Astrocyte (in vitro differentiated cells and primary cell): ENCODE measurements at places on chromosomes 13 and 19.

DNA sequence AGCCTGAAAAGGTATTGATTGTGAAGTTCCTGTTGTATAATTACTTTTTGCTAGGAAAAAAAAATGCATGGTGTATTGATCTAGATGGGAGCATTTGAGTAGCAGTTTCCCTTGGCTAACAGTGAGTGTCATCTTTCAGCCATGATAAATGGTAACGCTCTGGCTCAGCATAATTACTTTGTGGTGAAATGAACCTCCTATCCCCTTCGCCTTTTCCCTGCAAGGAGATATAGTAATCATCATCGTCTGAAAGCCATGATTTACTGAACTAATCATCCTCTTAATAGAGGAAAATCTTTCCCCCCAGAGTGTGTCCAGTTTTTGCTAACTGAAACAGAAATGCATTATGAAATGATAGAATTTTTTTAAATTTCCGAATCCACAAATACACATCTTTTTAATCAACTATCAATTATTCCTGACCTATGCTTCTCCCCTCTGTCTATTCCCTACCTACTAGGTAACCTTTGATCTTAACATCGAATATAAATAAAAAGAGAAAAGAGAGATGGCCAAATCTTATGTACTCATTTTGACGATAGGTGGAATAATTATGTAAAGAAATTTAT is 88.7 kb downstream of the MAB21L1 start:
- no peak for DNase-seq

DNA sequence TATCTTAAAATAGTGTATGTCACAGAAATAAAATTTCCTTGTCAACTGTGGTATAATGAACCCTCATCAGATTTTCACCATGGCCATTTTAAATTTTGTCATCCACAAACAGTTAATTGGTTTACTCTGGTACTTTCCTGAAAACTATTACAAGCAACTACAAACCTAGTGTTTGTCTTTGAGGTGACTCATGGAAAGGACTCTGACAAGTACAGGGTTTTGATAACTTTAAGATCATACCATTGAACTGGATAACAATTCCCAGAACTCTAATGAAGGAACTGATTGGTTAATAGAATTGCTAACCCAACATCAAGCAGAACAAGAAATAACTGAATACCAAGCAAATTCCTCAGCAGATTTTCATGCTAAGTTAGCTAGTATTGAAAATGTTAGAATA is 237.7 kb upstream of the IPO5 start:
- no peak for DNase-seq

- no peak for DNase-seq
These were observed 584.2 kb upstream of the SLITRK1 start for GRCh38 chr13:84466461-84466860.

GRCh38 chr19:1354970-1355567 is 28.6 kb upstream of the NDUFS7 start:
- DNase-seq, result no peak

- no peak for DNase-seq
These were observed 1756.9 kb downstream of the PCDH9 start for GRCh38 chr13:65473196-65473595.

GRCh38 chr13:65768545-65768944 is 1461.6 kb downstream of the PCDH9 start:
- no peak for DNase-seq
